Activated CD4-positive, alpha-beta T cell treated with anti-CD3 and anti-CD28 coated beads for 48 hours (primary cell): ENCODE measurements at places on chromosomes 11 and 22.

DNA sequence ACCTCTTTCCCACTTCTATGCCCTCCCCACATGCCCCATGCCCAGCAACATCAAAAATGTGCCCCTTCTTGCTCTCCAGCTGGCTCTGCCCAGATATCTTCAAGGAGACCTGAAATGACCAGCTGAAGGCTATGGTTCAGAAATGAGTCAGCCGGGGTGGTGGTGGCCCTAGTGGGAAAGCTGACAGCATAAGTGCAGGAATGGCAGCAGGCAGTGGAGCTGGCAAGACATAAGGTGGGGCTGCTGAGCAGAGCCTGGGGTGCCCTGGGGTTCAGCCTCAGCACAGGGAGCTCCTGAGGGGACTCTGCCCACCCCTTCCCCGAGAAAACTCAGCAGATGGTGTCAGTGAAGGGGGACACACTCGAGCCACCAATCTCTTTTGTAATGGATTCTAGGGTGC lies 593.4 kb downstream of the BUD13 start:
- DNase-seq, result no peak

GRCh38 chr22:39514373-39514973 lies 5.9 kb upstream of the ATF4 start:
- DNase-seq, result peak; percentile 65

- DNase-seq, result no peak
These were observed 13.8 kb downstream of the SEC14L3 start for GRCh38 chr22:30457981-30458380.

- DNase-seq, result no peak
These were observed 16.3 kb upstream of the C11orf87 start for GRCh38 chr11:109405671-109406070.

- no peak for DNase-seq
These were observed 26.1 kb downstream of the MOB2 start for GRCh38 chr11:1460396-1460985.

GRCh38 chr11:11016068-11016467 lies 158.2 kb upstream of the ZBED5 start:
- DNase-seq, result no peak

- no peak for DNase-seq
These were observed 62.2 kb upstream of the WNT11 start for GRCh38 chr11:76268498-76268897.

DNA sequence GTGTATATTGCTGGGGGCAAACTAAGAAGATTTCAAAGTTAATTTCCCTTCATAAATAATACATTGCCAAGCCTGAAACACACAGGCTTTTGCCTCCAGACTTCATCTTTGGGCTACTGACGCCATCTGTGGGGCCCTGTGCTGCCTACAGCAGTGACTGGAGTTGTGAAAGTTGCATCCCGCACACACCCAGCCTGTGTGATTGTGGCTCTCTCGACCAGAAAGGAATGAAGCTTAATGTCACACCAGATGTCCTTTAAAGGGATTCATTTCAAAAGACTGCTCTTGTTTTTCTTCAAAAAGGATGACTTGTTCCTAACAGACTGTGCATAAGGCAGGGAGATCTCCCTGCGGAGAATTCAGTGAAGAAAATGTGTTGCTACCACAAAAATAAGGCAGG lies 210.5 kb downstream of the FAM181B start:
- no peak for DNase-seq

DNA sequence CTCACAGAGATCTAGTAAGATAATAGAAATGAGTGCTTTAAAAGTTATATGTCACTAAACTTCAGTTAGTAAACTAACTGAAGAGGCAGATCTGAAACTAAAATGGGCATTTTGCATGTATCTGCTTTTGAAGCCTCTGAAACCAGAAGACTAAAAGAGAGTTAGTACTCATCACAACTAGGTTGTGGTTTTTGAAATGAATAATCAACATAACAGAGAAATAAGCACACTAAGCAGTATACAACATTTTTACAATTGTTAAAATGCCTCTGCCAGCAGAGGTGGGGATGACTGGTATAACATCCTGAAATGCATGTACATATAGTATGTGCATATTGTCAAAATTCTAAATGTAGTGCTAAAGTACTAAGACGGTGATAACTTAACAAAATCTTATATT lies 564.5 kb downstream of the DLG2 start:
- no peak for DNase-seq

GRCh38 chr11:35090125-35090524 lies 48.8 kb upstream of the CD44 start:
- DNase-seq, result no peak

GRCh38 chr11:134835561-134835960 lies 423.5 kb upstream of the B3GAT1 start:
- no peak for DNase-seq

DNA sequence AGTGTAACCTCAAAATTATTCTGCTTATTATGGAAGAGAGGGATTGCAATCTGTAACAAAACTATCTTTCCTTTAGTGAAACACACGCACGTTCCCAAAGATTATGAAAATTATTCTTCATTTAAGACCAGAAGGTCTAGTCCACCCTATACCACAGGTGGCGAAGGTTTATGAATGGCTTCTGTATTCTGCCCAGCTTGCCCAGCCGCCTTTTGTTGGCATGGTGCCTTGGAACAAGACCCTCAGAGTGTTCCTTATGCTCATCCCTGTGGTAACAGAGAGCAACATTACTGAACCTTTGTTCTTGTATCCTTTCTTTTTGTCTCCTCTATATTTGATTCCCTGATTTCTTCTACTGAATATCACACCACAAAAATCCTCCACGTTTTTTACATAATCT lies 116.4 kb downstream of the FAR1 start:
- no peak for DNase-seq

GRCh38 chr11:120696597-120697218 lies 185.2 kb downstream of the GRIK4 start:
- DNase-seq, result no peak

- no peak for DNase-seq
These were observed 18.3 kb downstream of the RCN1 start for GRCh38 chr11:32109138-32109537.

GRCh38 chr11:92409956-92410355 lies 185.3 kb downstream of the FAT3 start:
- DNase-seq, result no peak

GRCh38 chr11:118240999-118241763 lies 11.0 kb downstream of the MPZL3 start:
- peak; percentile 72 for DNase-seq

GRCh38 chr22:38657045-38657909 lies 839 bp downstream of the CBY1 start:
- peak; percentile 56 for DNase-seq

GRCh38 chr11:60098508-60098907 lies 10.0 kb downstream of the MS4A2 start:
- no peak for DNase-seq

DNA sequence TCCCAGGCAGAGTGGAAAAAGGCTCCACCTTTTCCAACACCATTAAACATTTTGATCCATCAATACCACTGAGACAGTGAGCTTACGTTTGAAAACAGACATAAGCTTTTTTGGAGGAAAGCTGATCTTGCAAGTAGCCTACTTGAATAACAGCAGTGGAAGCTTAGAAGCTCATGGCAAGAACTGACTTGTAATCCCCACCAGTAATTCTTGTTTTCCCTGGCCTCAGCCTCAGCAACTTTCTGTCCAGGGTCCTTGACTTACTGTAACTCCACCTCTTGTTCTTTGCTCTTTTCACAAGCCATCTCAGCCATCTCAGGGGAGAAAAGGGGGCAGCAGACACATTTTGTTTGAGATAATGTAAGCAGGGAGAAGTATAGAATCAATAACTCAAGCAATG lies 12.3 kb upstream of the MPZL2 start:
- no peak for DNase-seq

GRCh38 chr11:27085111-27085510 lies 44.5 kb downstream of the BBOX1 start:
- DNase-seq, result no peak

DNA sequence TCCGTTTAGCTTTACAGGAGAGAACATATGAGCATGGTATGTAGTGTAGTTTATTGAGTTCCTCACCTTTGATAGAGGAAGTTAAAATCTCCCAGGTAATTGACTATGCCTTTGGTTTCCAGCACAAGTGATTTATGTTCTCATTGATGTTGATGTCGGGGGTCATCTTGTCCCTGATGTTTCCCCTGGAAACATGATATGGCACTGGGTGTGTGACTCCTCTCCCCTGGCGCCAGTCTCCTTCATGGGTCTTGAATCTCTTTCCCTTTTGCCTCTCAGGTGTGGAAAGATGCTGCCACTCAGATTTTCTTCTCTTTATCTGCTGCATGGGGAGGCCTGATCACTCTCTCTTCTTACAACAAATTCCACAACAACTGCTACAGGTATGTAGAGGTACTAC lies 28.3 kb downstream of the SLC6A5 start:
- no peak for DNase-seq

DNA sequence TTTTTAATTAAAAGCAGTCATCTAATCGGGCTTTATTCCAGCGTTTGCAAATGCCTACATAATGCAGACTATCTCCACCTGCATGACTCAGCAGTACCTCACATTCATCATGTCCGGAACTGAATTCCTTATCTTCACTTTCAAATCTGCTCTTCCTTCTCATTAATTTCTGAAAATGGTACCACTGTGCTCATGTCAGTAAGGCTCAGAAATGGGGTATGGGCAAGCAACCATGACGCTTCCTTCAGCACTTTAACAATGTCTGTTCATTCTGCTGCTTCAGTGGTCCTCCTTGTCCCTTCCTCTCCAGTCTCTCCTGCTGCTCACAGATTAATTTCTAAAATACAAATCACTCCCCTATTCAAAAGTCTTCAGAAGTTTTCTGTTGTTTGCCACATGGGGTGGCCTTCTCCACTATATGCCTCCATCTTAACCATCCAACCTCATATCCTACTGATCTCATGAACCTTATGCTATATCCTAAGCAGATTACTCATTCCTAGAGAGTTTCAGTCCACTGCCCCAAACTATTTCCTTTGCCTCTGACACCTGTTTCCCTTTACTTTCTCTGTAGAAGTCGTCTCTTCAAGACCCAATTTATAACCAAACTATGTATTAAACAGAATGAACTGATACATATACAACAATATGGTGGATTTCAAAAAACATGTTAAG lies 7.0 kb downstream of the GTF2H1 start:
- no peak for DNase-seq

DNA sequence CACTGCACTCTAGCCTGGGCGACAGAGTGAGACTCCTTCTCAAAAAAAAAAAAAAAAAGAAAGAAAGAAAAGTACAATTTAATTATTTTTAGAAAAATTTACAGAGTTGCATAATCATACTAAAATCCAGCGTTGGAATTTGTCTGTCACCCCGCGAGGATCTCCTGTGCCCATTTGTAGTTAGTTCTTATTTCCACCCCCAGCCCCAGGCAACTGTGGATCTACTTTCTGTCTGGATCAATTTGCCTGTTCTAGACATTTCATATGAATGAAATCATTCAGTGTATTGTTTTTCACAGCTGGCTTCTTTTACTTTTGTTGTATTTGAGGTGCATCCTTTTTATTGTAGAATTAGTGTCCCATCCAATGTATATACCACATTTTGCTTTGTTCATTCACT lies 102.6 kb upstream of the RASSF10 start:
- DNase-seq, result no peak

DNA sequence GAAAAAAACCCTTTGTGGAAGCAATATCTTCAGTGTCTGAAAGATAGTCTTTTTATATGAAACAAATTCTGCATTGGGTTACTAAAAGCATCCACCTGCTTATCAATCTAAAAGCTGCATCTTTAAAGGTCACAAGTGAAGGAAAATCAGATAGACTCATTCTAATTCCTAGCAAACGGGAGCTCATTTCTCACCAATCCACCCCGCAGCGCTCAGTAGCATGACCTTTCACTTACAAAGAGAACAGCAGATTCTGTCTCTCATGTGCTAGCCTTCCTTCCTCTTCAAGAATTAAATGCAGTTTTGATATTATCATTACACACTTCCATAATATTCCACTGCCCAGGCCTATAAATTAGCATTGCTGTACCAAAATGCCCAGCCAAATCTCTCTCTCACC lies 212.9 kb downstream of the CADM1 start:
- no peak for DNase-seq

- no peak for DNase-seq
These were observed 1.9 kb downstream of the BANF1 start for GRCh38 chr11:66004186-66004585.

- no peak for DNase-seq
These were observed 1.4 kb downstream of the CDKN1C start for GRCh38 chr11:2883979-2884815.

DNA sequence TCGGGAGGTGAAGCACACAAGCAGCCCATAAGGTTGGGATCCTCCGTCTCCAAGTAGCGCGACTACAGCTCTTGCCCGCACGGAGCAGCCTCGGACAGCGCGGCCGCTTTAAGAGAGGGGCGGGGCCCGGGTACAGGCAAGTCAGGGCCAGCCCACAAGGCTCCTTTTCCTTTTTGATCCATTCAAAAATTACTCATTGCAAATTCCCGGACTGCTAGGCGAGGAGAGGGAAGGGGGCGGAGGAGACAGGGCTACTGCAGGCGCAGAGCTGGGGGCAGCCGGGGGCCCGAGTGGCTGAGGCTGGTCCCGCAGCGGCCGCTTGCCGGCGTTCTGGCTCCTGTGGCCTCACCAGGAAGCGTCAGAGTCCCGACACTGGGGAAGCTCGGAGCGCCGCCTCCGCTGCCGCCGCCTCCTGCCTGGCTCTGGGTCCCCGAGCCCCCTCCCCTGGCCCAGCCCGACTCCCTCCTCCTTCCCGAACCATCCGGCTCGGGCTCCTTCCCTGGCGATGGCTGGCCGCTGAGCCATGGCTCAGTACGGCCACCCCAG lies at the start of gene UBASH3B:
UBASH3B (plus strand) TSS at position 196 of the 546 bp plus-strand sequence; CDS start at position 524, 328 bp downstream.
- peak; percentile 76 for DNase-seq

GRCh38 chr11:73221996-73222395 lies 3.9 kb downstream of the P2RY2 start:
- DNase-seq, result no peak
